ENCODE measurements at places on chromosomes 2 and 18.

GRCh38 chr18:48842259-48843061 lies 108.3 kb downstream of the SMAD7 start:
- DNase-seq = no peak

DNA sequence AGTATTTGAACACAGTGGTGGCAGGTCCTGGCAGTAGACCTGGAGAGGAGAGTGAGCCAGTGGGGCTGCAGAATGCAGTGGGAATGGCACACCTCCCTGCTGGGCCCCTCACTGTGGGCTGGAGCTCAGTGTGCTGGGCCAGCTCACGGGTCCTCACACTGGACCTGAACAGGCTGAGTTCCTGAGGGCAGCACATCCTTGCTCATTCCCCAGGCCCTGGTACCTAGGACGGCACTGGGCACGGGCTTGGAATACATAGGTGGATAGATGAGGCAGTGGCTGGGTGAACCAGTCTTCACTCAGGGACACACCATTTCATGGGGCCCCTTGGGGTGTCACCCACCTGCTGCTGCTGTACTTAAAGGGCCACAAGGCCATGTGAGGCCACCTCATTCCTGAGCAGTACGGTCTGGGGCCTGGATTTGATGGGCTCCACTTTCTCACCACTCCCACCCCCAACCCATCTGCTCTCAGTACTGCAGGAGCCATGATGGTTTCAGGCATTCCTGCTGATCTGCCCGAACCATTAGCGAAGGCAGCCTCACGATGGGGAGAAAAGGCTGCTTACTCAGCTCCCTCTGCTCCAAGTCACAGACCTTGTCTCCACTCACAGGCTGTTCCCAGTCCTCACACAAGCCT lies 4.2 kb downstream of the TMEM177 start:
- no peak for DNase-seq

GRCh38 chr2:10260130-10260529 lies 42.6 kb upstream of the HPCAL1 start:
- DNase-seq = no peak

- DNase-seq = no peak
Observed at GRCh38 chr2:189834059-189834458, 49.8 kb downstream of the PMS1 start.

GRCh38 chr18:34942276-34942675 lies 98.9 kb upstream of the MAPRE2 start:
- no peak for DNase-seq

GRCh38 chr2:143551971-143552650 lies 422.9 kb downstream of the ARHGAP15 start:
- DNase-seq = no peak

- DNase-seq = no peak
Observed at GRCh38 chr2:196481324-196481697, 158.2 kb upstream of the CCDC150 start.

Measured in stimulated activated CD4-positive, alpha-beta T cell treated with anti-CD3 and anti-CD28 coated beads, Interleukin-12 subunit alpha, Interleukin-12 subunit beta, amount 100 ng/mL, for 24 hours (primary cell).